ENCODE measurements at places on chromosomes 16 and 17.

DNA sequence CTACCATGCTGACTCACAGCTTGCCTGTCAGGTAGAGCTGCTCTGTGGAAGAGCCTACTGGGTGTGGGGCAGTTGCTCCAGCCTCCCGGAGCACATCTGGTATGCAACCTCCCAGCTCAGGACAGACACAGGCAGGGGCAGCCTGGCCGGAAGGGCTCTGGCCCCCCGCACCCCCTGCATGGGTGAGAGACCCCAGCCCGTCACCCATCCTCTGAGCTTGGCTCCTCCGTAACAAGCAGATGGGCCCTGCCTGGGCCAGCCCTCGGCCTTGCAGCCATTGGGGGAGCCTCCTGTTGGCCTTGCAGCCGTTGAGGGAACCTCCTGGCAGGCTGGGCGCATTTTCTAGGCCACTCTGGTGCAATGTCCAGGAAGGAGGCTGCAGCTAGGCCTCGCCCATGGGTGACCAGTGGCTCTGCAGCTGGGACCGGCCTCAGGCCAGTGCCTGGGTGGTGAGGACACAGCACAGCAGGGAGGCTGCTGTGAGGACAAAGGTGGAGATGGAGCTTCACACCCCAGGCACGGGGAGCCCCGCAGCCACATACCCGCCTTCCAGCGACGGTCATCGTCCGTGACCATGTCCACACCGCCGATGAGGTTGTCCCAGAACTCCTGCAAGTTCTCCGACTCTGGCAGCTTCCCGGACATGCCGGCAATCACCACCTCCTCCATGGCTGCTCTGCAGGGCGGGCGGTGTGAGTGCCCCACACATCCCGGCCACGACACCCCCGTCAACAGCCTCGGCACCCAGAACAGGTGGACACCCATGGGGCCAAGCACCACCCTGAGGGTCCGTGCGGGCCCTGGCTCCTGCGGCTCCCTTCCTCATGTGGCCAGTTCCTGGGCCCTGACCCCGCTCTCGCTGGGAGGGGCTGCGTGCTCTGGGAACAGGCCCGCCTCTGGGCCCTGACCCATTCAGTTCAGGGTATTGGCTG, 2.0 kb downstream of the FASN start:
- DNase-seq, result no peak

DNA sequence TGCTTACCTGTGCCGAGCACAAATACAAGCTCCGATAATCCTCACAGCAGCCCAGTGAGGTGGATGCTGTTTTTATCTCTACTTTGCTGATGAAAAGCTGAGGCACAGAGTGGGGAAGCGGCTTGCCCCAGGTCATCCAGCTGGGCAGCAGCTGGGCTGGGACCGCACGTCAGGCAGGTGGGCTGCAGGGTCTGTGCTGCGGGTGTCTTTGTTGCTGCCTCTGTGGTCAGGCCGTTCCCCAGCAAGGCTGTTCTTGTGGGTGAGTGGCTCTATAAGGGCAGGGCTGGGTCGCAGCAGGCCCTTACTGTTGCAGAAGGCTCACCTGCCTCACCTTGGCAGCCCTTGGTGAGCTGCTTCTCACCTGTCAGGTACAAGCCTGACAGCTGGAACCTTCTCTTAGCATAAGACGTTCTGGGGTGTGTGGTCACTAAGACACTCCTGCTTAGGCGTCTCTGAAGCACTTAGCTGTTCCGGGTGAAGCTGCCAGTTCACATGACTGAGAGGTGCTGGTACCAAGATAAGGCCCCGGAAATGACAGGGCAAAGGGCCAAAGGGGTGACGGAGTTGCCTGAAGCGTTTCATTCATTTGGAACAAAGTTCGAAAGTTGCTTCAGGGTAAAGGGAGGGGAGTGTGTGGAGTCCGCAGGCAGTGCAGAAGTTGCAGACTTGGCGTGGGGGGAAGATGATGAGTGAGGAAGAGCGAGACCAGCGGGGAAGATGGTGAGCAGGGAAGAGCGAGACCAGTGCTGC, 17.4 kb downstream of the IRF8 start:
- no peak for DNase-seq

DNA sequence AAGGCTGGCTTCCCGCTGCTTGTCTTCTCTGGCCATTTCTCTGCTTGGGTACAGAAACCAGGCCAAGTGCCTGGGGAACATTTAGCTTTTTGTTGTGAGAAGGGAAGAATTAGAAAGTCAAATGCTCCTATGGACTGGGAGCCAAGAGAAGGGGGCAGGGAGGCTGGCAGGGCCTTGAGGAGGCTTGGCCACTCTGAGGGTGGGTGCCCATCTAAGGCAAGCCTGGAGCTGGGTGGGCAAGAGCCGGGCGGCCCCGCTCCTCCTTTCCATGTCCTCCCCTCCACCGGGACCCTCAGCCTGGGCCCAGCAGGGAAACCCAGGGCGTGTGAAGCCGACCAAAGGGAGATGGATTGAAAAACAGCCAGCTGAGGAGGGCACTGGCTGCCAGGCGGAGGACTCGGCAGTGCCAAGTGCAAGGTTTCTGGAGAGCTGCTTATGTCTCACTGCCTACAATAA, 69.4 kb downstream of the NTN1 start:
- DNase-seq, result no peak

- no peak for DNase-seq
These were observed 755 bp downstream of the RPL3L start for GRCh38 chr16:1953734-1954133.

- no peak for DNase-seq
These were observed 263.4 kb downstream of the BCAS3 start for GRCh38 chr17:60941028-60941427.

DNA sequence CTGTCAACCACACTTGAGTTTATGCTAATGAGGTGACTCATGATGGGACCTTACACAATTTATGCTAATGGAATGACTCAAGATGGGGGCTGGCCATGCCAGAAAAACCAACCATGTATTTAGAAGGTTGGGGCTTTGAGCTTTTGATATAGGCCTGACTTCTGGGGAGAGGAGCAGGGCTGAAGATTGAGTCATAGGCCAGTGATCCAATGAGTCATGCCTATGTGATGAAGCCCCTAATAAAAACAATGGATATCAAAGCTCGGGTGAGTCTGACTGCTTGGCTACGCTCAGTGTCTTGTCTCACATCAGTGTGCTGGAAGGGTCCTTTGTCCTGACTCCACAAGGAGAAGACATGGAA, 7.3 kb downstream of the MFSD6L start:
- DNase-seq, result no peak

DNA sequence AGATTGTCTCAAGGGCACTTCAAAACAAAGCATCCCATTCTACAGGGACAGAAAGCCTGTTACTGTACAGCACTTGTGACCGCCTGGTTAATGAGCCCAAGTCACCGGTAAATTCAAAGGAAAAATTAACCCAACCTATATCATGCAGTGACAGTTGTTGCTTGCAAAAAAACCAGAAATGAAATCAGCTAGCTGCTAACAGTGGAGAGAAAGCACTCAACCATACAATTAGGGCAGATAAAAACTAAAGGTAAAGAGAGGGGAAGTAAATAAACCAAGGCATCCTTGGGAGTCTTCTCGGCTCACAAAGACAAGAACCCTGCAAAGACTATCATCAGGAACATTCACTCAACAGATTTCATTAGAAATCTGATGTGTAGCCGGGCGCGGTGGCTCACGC, 5.9 kb downstream of the RETREG3 start:
- DNase-seq, result no peak

DNA sequence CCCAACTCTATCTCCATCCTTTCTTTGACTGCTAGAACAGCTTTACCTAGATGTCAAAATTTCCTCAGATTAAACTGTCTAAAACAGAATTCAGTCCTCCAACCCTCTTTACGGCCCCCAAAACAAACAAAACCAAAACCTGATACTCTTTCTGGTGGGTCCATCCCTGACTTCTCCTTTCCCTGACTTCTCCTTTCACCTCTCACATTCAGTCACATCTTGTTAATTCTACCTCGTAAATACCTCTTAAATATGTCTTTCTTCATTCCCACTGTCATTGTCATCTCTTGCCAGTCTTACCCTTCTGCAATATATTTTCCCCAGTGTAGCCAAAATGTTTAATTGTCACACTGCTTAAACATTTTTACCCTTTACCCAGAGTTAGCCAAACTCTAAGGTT, 4.6 kb downstream of the PPM1E start:
- no peak for DNase-seq

GRCh38 chr16:88088161-88088581, 136.9 kb downstream of the BANP start:
- no peak for DNase-seq

GRCh38 chr17:50637829-50638605, 3.3 kb downstream of the ABCC3 start:
- DNase-seq, result no peak

DNA sequence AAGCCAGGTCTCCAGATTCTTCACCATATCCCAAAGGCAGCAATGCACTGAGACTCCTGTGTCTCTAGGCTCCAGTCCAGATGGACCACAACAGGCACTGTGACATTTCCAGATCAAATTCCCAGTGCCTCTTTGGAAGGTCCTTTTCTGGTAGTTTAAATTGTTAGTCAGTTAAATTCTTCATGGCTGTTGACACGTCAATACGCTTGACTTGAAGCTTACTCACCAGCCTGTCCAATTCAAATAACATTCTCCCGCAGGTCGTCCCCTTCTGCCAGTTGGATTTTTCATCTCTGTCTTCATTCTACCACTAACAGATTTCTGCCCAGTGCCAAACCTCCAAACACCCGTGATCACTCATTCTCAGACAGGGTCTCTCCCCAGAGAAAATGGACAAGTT, 86.7 kb downstream of the SHISA9 start:
- DNase-seq, result no peak

DNA sequence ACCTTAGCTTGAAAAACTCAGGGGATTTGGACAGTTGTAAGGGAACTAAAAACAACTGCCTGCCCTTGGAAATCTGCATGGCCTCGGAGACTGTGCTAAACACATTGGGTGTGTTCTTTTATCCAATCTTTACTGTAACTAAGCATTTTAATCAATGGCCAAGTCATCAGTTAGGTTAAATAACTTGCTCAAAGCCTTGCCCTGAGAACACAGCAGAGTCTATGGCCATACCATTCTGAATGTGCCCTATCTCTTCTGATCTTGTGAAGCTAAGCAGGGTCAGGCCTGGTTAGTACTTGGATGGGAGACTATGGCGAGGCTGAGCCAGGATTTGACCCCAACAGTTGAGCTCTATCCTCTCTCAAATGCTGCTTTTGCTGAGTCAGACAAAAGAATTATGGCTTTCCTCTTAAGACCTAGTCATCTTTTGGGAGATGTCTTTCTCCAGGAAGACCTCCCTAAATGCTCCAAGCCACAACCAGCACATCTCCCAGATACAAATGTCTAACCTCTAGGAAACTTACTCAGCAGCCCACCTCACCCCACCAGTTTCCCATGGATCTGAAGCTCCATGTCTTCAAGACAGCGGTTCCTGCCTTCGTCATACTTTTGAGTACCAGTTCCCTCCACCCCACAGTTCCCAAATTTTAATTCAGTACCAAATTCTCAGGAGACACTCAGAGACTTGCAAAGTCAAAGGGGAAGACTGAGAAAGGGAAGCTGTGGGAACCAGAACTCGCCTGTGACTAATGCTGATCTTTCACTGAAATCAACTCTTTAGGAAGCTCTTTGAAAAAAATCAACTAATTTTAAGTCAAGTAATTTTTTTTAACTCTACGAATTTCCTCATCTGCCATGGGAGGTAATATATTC, 336.1 kb downstream of the MAF start:
- DNase-seq, result no peak

DNA sequence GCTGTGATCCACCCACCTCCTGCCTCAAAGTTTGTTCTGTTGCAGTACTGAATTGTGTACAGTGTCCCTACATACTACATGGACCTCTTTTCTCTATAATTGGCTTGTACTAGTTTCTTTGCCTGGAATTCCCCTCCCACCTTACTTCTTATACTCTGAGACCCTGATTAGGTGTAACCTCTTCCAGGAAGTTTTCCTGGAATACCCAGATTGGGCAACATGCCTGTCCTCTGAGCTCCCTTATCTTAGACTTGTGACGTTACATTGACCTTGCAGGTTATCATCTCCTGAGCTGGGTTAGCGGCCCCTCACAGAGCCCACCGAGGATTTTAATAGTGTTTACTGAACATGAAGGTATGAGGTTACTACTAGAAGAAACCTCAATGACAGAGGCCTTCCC, 237.0 kb downstream of the ZNF423 start:
- DNase-seq, result no peak

GRCh38 chr16:72827866-72828265, 220.1 kb downstream of the ZFHX3 start:
- DNase-seq, result no peak

GRCh38 chr17:41973408-41973811, 6.8 kb downstream of the CNP start:
- DNase-seq, result no peak

GRCh38 chr16:79380995-79381602, 219.4 kb downstream of the MAF start:
- no peak for DNase-seq

GRCh38 chr17:37062021-37062420, 113.3 kb downstream of the AATF start:
- DNase-seq, result no peak

GRCh38 chr16:57390636-57391295, 13.8 kb upstream of the CCL17 start:
- DNase-seq, result no peak

DNA sequence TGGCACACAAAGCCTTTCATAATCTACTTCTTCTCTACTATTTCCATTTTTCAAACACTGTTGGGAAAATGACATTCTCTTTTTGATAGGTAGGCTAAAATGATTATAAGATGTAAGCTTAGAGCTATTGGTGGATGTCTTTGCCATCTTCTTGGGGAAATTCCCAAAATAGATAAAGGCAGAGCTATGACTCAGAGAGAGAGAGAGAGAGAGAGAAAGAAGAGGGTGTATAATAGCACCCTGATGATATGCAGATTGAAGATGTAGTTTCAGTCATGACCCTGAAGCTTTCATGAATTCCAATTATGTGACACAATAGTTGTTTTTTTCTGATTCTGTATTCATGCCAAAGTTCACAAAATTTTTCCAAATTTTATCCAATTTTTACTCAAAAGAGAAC, 529.1 kb downstream of the HS3ST4 start:
- DNase-seq, result no peak

DNA sequence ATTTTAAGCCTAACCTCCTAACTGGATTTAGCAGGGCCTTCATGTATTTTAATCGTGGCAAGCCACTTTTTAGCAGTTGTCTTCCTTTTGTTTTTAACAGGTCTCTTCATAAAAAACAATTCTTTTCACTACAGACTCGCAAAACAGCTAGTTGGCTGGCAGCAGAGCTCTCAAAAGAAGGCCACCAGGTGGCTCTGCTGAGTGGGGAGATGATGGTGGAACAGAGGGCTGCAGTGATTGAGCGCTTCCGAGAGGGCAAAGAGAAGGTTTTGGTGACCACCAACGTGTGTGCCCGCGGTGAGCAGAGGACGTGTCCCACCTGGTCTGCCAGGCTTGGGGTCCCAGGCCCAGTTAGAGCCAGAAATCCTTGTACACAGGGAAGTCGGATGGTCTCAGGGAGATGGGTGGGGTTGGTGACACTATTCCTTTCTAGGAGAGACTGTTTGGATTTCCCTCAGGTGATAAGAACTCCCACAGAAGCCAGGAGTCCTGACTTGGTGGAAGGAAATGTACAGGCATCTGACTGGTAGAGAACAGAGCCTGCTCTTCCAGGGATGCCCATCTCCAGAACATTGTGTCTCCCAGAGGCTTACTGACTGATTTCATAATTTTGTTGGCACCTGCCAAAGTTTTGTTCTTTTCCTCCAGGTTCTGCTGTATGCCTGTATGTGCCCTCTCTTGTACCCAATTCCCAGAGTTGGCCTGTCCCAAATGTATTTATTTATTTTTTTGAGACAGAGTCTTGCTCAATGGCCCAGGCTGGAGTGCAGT, 14.9 kb upstream of the DDX19A start:
- no peak for DNase-seq

GRCh38 chr17:14092808-14093207, 23.5 kb downstream of the COX10 start:
- no peak for DNase-seq
